ENCODE measurements at places on chromosomes 13 and 19.

DNA sequence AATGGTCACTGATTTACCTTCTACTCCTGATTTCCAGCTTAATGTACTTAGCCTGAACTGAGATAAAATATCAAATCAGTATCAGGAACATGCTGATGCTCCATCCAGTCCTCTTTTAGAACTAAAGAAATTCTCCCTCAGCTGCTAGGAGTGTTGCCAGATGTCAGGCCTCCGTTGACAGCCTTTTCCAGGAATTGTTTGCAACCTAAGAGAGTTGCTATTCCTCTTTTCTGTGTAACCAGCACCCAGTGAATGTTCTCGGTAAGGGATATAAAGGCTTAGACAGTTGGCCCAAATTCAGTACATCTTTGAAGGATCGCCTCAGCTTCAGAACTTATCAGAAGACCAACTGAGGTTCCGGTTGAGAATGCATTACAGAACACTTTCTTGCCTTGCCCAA, 559.0 kb downstream of the PCDH17 start:
- DNase-seq, result no peak

DNA sequence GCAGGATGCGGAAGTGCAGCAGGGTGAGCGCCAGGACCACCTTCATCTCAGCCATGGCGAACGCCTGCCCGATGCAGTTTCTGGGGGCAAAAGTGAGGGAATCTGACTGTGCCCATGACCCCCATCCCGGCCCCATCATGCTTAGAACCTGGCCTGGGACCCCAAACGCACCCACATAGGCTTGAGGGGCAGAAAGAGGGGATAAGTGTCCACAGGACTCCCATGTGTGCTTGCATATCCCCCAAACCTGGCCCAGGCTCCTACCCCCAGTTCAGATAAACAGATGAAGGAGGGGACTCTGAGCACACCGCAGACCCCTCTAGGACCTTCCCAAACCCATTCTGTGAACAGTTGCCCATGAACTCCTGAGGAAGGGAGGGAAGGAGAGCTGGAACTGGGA, 16.0 kb upstream of the CYP4F2 start:
- DNase-seq, result no peak

DNA sequence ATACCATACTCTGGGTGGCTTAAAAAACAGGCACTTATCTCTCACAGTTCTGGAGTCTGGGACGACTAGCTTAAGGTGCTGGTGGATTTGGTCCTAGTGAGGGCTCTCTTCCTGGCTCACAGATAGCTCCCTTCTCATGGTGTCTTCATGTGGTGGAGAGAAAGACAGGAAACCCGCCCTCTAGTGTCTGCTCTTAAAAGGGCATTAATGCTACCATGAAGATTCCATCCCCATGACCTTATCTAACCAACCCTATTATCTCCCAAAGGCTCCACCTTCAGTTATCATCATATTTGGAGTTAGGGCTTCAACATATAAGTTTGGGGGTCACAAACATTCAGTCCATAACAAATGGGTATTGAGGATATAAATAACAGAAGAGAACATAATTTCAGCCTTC, 139.4 kb downstream of the HS6ST3 start:
- no peak for DNase-seq

DNA sequence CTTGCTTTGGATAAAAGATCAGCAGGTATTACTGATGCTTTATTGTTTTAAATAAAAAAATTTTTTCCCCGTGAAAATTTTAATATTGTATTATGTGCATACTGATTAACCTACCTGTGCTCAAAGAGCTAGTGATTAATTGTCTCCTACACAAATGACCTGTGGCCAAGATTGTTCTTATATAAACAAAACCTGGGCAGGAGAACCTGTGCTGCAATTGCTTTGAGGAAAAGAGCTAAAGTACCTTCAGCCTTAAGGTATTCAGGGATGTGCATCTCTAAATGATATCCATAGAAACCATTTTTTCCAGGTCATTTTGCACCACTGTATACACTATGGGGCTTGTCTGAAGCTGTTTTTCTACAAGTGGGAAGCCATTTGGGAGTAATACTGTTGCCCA, 1.2 kb downstream of the FRY start:
- DNase-seq, result no peak

GRCh38 chr19:31568724-31569123, 219.5 kb upstream of the TSHZ3 start:
- DNase-seq, result no peak

GRCh38 chr19:11088506-11089253, 583 bp upstream of the LDLR start:
- DNase-seq, result no peak

- no peak for DNase-seq
These were observed 428.6 kb downstream of the RFC3 start for GRCh38 chr13:34246511-34246910.

DNA sequence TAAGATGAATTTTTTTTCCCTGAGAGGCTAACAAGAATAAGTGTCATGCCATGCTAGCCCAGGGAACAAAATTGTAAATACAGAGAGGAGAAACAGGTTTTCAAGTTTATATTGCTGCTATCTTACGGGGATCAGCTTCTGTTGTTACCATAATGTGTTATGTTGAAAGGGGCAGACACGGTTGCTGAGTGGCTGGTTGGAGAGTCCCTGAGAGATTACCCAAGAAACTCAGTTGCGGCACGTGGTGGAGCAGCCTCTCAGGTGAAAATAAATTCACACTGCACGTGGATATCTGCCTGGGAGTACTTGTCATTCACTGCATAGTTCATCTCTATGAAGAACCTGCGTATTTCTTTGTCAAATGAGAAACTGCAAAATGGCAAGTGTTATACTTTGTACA, 293.6 kb downstream of the TDRD3 start:
- DNase-seq, result no peak

DNA sequence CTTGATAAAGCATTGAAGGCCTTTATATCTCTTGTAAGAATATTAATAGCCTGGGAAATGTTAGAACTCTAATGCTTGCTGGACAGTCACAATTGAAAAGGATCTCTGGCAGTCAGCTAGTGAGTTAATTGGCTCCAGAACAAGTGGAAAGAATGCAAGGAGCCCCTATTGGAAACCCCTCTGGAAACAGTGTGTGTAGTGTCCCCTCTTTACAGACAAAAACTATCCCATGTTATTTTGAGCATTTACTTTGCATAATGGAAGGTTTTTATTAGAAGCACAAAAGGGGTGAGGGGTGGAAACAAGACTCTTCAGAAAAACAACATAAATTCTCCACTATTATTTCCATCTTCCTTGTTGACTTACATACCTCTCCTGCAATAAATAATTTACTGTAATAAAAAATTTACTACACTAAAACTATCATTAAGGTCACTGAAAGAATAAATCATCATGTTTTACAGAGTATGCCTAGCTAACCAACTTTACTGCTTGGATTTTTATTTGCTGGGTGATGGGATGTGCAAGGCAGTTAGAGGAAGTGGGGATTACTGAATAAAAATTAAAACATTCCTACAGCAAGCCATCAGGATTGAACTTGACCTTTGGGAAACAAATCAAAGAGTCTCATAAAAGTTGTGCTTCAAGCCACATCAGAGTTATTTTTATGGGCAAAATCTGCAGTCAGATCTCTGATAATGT, 610.4 kb downstream of the TBC1D4 start:
- no peak for DNase-seq

- no peak for DNase-seq
These were observed 7.0 kb downstream of the GPR18 start for GRCh38 chr13:99250982-99251825.

- DNase-seq, result no peak
These were observed 90.7 kb upstream of the MCF2L start for GRCh38 chr13:112877976-112878955.

DNA sequence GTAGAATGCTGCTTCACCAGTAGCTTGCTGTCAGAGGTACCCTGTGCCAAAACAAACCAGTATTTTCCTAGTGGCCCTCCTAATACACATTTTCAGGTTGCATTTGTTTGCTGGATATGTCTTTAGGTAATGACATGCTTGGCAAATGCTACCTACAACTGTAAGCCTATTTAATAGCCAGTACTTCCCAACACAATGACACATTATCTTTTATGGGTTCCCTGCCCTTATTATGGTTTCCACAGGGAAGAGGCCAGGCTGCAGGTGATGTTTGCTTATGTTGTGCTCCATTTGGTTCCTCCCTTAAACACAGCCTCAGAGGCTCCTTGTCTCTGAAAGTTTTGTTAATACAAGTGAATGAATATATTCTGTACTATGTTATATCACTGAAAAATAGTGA, 24.7 kb downstream of the FRY start:
- no peak for DNase-seq

GRCh38 chr19:41288673-41289530, 21.1 kb upstream of the CCDC97 start:
- DNase-seq, result no peak

DNA sequence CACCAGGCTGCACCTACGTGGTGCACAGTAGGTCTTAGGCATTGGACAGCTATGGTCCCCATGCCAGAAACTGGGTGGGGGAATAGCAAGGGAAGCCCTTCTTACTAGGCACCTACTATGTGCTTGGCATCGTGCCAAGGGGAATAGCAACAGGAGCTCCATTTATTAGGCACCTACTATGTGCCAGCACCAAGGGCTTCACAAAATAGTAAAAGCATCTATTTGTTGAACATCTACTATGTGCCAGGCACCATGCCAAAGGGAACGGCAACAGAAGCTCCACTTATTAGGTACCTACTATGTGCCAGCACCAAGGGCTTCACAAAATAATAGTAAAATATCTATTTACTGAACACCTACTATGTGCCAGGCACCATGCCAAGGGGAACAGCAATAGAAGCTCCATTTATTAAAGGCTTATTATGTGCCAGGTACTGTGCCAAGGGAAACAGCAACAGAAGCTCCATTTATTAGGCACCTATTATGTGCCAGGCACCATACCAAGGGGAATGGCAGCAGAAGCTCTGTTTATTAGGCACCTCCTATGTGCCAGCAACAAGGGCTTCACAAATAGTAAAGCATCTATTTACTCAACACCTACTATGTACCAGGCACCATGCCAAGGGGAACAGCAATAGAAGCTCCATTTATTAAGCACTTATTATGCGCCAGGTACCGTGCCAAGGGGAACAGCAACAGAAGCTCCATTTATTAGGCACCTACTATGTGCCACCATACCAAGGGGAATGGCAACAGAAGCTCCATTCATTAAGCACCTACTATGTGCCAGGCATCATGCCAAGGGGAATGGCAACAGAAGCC, 108.5 kb downstream of the PTPRS start:
- DNase-seq, result no peak

GRCh38 chr19:49157445-49158224, at the start of gene TRPM4:
Gene TRPM4 (plus strand): TSS chr19:49157792. CDS start chr19:49157867, 75 bp downstream.
- DNase-seq, result peak; percentile 56

GRCh38 chr19:16524991-16525734, 17.1 kb downstream of the CHERP start:
- DNase-seq, result no peak

DNA sequence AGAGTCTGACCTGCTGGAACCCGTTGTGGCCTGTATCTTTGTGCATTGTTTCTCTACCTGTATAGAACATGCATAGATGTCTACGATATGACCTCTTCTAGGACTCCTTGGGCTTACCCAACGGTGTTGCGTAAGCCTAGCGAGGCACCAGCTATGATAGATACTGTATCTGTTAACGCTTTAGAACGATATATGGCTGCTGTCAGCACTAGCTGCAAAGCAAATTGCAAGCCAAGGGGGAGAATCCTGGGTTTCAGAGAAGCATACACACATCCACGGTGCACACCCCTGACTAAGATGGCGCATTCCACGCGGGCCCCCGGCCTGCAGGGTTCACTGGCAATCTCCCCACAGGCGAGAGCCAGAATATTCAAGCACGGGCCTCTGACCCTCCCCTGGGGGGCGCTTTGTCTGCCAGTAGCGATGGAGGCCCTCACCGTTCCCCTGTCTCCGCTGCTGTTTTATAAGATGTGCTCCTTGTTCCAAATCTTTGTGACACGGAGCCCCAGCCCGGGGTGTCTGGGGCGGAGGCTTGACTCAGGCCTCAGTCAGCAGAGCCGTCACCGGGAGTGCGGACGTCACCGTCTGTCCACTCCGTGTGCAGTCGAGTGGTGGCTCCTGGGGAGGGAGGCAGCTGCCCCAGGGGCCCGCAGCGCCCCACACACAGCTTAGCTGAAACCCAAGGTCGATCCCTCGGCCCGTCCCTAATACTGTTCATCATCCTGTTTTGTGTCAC, 12.9 kb upstream of the RPS15 start:
- DNase-seq, result no peak

DNA sequence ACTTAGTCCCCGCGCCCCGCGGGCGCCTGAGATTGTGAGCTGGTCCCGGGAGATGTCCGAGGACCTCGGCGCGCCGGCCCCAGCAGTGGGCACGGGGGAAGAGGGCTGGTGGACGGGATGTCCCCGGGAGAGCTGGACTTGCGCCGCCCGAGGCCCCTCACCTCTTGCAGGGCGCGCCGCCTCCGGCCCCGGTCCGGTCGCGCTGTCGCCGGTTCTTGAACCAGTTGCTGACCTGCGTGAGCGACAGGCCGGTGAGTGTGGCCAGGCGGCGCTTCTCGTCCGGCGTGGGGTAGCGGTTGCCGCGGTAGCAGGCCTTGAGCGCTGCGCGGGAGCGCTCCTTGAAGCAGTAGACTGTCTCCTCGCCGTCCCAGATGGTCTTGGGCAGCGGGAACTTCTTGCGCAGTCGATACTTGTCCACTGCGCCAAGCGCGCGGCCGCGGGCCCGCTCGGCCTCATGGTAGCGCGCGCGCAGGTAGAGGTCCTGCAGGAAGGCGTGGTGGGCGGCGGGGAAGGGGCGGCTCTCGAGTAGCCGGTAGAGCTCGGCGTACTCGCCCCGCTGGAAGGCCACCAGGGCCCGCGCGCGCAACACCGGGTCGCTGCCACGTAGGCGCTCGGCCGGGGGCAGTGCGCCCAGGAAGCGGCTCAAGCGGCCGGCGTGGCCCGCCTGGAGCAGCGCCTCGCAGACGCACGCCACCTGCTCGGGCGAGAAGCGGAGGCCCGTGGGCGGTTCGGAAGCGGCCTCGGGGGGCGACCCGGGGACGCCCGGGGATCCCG, 984 bp downstream of the SIX5 start:
- DNase-seq, result no peak

DNA sequence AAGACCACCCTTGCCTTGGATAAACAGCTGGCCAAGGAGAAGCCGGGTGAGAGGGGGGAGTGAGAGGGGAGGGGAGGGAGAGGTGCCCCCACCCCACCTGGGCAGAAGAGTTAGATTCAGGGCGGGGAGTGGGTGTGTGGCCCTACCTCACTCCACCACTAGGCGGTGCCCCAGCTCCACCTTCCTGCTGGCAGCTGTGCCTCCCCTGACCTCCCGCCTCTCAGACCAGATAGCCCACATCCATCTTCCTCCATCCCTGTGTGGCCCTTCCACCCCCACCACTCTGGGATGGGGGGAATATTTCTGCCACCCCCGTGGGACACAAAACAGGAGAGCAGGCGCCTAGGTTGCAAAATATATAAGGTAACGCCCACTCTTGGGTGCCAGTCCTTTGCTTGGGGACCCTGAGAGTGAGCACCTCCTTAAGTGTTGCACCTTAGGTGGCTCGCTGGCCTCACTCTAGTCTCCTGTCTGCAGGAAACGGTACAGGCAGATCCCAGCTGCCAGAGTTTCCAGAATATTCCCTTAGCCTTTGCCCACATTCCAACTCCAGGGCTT, 13.8 kb upstream of the EHD2 start:
- DNase-seq, result peak; percentile 58

DNA sequence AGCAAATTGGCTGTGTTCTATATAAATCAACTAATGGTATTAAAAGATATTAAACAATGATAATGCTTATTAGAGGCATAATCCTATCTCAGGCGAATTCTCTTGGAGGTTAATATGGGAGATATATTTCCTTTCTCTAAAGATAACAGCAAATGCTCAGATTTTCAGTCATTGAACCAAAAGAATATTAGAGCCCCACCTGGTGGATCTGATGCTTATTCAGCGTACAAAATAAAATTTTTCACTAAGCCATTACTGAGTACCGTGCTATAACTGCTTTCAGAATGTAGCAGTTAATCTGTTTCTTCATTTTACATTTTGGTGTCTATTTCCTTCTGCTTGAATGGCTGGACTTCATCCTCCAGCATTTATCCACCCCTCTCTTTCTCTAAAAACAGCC, 143.3 kb upstream of the IPO5 start:
- DNase-seq, result no peak
